ENCODE measurements at places on chromosomes 1 and 21.

DNA sequence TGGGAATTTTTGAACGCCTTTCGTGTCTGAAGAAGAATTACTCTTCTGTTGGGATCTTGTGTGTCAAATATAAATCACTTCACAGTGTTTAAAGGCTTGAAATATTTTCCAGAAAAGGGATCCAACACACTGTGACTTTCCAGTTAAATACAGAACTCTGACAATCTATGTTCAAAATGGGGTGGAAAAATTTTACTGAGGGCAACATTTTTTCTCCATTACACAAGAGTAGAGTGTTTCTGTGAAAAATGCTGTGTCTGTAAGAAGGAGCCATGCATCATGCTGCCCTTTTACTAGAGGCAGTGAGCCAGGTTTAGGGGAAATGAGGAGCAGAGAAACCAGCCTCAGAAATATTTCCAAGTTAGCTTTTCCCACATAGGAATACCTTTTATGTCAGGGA, 86.5 kb downstream of the VPS13D start:
- DNase-seq, result no peak

DNA sequence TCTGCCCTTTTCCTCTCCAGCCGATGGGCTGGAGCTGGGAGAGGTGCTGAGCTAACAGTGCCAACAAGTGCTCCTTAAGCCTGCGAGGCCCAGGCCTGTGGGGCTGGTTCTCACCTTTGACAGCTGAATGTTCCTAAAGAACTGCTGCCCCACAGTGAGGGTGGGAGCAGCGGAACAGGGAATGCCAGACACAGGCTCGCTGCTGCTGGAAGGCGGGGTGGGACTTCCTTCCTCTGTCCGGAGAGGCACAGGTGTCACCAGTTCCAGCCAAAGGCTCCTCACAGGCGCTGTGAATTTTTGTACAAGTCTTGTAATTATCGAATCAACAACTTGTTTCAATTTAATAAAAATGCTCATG, 47.1 kb downstream of the COQ8A start:
- DNase-seq, result no peak

- peak; percentile 74 for DNase-seq
These were observed 48.6 kb upstream of the EPS15 start for GRCh38 chr1:51567653-51568052.

- no peak for DNase-seq
These were observed 2.5 kb downstream of the ADAMTSL4 start for GRCh38 chr1:150551784-150552127.

DNA sequence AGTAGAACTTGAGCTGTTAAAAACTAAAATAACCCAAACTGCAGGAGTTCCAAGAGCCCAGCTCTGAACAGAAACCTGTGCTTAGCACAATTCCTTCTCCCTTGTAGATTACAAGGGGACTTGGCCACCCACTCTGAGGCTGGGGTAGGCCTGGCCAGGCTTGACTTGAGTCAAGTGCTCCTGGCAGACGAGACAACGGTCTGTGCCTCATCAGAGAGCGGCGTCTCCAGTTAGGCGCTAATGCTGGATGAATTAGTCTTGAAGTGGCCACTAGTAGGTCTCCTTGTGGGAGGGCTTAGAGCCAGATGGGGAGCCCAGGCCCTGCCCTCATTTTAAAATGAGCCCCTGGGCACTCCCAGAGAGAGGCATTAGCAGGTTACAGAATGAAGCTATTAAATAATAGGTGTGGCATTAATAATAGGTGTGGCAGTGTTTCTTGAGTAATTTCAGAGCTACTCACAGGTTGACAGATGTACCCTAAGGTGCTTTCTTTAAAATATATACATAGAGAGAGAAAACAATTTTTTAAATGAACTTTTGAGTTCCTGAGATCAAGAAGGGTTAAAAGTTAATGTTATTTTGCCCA, 1.1 kb downstream of the EEIG2 start:
- peak; percentile 36 for DNase-seq
